ENCODE measurements at places on chromosomes 1 and 21.

DNA sequence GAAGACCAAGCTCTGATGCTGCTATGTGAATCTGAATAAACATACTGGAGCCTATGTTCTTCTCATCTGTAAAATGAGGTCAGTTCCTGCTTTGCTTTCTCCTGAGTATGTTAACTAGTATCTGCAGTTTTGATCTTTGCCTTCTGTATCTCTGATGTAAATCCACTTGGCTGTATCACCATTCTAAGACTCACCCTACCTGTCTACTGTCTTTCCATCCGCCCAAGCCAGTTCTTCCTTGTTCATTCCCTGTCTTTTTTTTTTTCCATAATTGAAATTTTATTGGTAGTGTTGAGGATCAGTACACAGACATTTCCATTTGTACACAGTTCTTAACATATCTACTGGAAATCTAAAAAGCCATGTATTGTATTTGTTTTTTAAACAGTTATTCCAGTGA, 31.3 kb downstream of the MAST2 start:
- no peak for DNase-seq

DNA sequence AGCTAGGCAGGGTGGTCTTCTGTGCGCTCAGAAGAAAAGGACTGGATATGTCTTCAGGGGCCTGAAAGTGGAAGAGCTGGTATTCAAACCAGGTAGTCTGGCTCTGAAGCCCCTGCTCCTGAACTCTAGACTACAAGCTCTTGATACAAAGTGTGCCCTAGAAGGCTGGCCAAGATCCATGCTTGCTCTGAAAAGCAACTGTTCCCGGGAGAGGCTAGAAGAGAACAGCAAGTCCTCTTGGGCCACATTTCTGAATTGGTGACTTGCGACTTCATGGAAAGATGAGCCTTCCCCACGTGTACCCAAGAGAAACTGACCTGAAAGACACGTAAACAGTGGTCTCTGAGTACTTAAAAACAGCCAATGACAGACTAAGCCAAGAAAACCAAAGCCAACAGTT, 123.3 kb upstream of the GRIK3 start:
- no peak for DNase-seq

DNA sequence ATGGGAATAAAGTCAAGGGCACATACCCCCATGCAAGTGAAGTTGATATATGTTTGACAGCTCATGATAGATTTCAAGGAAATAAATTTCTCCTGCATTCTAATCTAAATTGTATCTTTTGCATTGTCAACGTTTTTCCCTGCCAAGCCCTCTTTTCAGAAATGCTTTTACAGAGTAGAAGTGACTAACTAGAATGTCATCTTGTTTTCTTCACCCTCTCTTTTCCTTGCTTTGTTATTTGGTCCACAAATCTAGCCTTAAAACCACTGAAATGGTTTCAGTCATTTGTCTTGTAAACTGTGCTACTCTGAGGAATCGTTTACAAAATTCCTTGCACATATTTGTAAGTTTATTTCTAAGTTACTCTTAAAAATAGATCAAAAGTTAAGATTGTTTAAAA, 600.8 kb upstream of the CXADR start:
- DNase-seq: no peak

DNA sequence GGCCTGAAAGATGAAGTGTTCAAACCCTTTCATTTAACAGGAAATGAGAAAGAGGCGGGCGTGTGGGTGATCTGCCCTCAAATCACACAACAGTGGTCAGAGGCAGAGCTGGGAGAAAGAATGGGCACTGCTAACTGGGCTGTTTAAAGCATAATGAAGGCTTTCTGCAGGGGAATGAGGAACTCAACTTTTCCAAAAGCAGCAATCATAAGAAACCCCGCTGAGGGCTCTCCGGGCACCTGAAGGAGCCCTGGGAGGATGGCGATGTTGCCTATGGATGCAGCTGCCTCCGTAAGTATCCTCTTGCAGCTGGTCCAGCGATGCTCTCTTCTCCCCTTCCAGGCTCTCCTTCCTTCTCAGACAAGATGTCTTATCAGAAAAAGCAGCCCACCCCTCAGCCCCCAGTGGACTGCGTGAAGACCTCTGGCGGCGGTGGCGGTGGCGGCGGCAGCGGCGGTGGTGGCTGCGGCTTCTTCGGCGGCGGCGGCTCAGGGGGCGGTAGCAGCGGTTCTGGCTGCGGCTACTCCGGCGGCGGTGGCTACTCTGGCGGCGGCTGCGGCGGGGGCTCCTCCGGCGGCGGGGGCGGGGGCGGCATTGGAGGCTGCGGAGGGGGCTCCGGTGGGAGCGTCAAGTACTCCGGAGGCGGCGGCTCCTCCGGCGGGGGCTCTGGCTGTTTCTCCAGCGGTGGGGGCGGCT, 1.2 kb downstream of the LORICRIN start:
- DNase-seq: no peak

DNA sequence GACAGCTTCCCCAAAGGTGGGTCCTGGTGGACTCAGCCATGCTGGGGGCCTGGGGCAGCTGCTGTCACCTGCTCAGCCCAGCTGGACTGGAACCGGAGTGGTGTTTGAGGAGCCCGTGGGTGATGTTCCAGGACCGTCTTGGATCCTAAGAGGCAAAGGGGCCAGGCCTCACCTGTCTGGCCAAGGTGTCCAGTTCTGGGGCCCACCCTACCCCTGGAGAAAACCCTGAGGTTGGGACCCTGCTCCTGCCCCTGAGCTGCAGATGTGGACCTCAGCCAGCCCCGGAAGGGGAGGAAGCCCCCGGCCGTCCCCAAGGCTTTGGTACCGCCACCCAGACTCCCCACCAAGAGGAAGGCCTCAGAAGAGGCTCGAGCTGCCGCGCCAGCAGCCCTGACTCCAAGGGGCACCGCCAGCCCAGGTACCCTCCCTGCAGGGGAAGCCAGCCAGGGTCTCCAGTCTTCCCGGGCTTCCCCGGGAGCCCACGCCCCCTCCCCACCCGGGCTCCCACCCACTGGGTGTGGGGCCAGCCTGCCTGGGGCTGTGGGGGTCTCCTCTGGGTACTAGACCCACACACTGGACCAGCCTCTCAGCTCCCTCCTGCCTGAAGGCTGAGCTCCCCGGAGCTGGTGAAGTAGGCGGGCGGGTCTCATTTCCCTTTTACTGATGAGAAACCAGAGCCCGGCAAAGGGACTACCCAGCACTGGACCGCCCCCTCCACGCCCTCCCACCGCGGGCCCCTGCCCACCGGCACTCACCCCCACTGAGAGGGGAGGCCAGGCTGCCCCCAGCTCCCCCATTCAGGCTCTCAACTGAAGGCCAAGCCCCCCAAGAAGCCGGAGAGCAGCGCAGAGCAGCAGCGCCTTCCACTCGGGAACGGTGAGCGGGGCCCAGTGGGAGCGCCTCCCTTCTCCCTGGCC, 1.3 kb downstream of the AIRE start:
- no peak for DNase-seq

DNA sequence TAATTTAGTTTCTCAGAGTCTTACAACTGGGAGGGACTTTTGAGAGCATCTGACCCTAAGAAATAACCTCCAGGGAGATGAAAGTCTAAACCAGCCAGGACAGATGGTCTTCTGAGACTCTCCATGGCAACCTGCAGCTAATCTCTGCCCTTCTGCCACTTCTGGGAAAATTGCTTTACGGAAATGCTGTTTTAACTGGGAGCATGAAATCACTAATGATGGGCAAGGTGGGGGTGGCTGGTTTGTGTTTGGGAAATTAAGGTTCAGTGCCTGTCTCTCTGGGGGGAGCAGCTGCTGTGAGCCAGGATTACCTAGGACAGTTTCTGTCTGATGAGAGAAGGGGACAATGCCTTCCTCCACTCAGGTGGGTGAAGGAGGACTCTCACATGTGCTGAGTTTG, 33.2 kb downstream of the ROR1 start:
- no peak for DNase-seq

- DNase-seq: peak; percentile 77
Observed at GRCh38 chr21:32475162-32475812, 62.8 kb downstream of the EVA1C start.

GRCh38 chr1:197838836-197839235, 63.6 kb upstream of the DENND1B start:
- DNase-seq: peak; percentile 47

DNA sequence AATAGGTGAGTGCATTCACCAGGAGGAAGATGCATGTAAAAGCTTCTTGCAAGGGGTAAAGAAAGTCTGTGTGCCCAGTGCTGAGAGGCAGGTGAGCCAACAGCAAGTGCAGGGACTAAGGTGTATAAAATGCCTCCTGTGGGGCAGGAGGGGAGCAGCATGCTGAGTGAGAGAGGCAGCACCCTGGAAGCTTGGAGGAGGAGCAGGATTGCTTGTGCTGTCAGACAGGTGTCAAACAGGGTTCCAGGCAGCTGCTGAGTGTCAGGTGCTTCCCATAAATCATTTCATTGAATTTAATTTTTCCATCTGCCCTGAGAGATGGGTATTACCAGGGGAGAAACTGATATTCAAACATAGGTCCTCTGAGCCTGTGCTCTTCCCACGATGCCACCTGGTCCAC, 13.9 kb downstream of the BSND start:
- DNase-seq: no peak

GRCh38 chr1:58539553-58539952, 7.0 kb downstream of the OMA1 start:
- no peak for DNase-seq

GRCh38 chr1:15958793-15959192, 17.1 kb downstream of the ZBTB17 start:
- no peak for DNase-seq

- peak; percentile 64 for DNase-seq
Observed at GRCh38 chr1:185934476-185935189, 200.4 kb downstream of the HMCN1 start.

DNA sequence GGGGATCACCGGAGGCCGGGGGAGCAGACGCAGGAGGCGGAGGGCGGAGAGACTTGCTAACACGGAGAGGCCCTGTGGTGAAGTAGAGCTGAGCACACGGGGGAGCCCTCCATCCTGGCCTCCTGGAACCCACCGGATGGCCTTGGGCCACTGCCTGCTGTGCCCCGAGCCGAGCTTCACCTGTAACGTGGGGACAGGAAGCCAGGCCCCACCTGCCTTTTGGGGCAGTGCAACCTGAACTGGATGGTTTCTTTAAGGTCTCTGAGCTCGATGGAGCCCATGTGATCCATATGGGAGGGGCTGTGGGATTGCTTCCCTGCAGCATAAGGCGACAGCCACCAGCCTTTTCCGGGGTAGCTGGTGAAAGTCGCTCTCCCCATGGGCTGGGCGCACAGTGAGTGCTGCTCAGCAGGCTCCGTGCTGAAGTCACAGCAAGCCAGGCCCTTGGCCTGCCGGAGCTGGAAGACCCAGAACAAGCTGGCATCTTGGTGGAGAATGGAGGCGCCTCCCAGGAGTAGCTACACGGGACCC, 35.8 kb downstream of the TFF3 start:
- no peak for DNase-seq

DNA sequence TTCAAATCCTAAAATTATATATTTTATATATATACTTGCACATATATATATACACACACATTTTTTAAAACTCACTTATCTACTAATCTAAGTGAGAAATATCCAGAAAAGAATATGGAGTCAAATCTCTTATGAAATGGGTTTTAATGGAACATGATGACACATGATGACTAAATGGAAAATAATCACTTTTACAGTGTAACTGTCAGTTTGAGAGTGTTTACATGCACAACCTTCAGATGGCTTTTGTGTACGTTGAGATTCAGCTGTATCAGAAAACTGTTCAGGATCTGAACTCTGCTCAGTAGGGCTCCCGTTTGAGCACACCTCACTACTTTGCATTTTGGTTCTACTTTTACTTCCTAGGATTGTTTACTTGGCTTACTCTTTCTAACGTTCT, 189.8 kb downstream of the DNAH14 start:
- no peak for DNase-seq

DNA sequence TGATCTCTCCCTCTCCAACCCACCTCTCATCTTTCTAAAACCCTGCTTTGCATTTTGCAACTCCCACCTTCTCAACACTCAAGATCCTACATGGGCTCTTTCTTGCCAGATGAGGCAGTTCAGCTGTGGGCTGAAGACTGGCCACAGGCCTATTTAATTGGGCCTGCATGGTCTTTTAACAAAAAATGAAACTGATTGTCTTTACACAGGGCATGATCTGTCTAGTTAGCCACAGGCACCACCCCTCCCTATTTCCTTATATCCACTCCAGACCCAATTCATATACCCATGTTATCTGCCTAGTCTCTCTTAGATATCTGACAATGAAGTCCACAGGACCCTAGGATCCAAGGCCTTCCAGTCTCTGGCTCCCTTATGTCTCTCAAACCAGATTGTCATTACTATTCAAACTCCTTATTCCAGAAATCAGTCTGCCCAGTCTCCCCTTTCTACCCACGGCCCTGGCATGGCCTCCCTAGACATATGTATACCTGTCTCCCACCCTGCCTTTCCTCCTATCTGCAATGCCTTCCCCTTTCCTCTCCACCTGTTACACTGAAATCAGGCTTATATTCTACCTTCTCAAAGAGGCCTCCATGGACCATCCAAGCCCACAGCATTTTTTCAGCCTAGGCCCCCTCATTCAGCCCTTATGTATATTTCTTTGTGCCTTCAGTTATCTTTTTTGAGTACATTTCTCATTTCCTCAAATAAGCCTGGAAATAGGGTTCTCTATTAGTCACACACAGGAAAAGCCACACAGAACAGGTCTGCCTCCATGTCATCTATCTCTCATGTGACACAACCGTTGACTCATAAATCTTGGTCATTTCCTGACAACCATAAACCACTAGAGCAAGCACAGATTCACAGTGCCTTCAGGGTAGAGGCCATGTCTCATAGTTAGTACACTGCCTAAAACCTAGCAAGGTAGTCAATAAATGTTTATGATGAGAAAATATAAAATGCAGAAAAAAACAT, 39.0 kb downstream of the LPAR3 start:
- DNase-seq: no peak
